ENCODE measurements at places on chromosomes 7 and 10. TPM values are rescaled to one million over a fixed set of nuclear protein-coding genes. Genes with fewer than 3 reads are reported as not detected.

The NEUROD6 gene
- not detected for polyA plus RNA-seq

- no peak overlapping the region for H3K27ac ChIP-seq
- DNase-seq: no peak
- no peak overlapping the region for H3K4me3 ChIP-seq
- peaks cover 6% of the 10 kb centered on the region for H3K4me1 ChIP-seq
- H3K27me3 ChIP-seq: no peaks in the 10 kb centered on the region
Observed at GRCh38 chr10:79336276-79336675, 11.0 kb upstream of the PPIF start.

DNA sequence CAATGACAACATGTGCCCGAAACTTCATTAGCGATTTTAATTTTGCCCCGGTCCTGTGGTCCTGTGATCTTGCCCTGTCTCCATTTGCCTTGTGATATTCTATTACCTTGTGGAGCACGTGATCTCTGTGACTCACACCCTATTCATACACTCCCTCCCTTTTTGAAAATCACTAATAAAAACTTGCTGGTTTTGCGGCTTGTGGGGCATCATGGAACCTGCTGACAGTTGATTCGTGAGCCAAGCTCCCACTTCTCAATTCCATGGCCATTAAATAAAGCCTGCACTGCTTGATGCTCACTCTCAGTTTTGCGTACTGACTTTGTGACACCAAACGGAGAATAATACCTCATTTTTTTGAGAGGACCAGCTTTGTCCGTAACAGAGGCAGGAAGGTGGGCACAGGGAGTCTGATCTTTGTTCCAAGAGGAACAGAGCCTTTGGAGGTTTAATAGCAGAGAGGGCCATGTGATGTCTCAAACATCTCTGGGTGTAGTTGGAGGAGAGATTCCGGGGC, 3.8 kb upstream of the ADAMTS14 start:
- H3K36me3 ChIP-seq: no peaks in the 10 kb centered on the region
- no peaks in the 10 kb centered on the region for H3K4me1 ChIP-seq
- no peak for DNase-seq
- H3K27ac ChIP-seq: peak overlapping the region; percentile 81
- H3K4me3 ChIP-seq: no peak overlapping the region

The SEMA3C gene
- not detected for polyA plus RNA-seq

The SPOCK2 gene
- polyA plus RNA-seq: 202 TPM

DNA sequence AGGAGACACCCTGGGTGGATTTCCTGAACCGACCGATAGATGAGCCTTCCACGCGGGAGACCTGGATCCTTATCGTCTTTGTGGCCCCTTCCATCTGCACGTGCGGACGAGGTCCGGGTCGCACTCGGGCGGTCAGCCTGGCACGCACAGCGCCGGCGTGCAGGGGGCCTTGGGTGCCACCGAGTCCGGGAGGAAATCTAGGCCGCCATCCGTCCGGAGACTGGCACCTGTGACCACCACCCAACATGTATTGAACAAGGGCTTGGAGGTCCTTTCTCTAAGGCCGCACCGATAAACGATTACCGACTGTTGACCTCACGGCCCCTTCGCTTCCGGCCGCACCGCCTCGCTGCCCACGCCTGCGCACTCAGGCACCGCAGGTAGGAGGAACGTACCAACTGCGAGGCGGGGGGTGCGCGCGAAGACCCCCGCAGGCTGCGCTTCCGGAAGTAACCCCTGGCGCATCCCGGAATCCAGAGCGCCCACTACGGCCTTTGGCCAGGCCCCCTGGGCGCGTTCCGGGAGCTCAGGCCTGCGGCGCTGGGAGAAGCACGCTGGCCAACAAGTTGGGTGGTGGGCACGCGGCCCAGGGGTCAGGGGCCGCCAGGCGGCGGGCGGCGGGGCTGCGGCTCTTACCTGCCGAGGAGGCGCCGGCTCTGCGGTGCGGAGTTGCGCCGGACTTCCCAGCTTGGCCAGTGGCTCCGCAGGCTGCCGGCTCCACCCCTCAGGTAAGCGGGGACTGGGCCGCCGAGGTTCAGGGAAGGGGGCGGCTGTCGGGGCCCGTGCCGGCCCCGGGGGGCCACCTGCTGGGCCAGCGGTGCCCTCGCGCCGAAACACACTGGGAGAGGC, at the start of the genes ACTR3C and LRRC61:
Gene ACTR3C, minus strand, starts transcription at position 713 of the 849 bp plus-strand sequence. CDS start 28,249 bp downstream, outside the sequence.
Gene LRRC61, plus strand, starts transcription at position 523 of the 849 bp plus-strand sequence. CDS start 13,507 bp downstream, outside the sequence.
- peak within 1 kb of the TSS; percentile 92 for H3K27ac ChIP-seq
- H3K4me1 ChIP-seq: peaks cover 26% of the 10 kb centered on the region
- DNase-seq: peak; percentile 63
- peaks cover 18% of the 10 kb centered on the region for H3K36me3 ChIP-seq
- H3K4me3 ChIP-seq: peak within 1 kb of the TSS; percentile 64
- no peaks in the 10 kb centered on the region for H3K27me3 ChIP-seq

- no peak overlapping the region for H3K27ac ChIP-seq
- DNase-seq: no peak
- no peaks in the 10 kb centered on the region for H3K27me3 ChIP-seq
- H3K4me3 ChIP-seq: no peak overlapping the region
- H3K36me3 ChIP-seq: peaks cover 65% of the 10 kb centered on the region
Observed at GRCh38 chr10:97754726-97755125, 17.1 kb downstream of the SFRP5 start.

GRCh38 chr7:140009735-140010134, 53.0 kb downstream of the PARP12 start:
- DNase-seq: no peak
- H3K4me1 ChIP-seq: no peaks in the 10 kb centered on the region
- H3K27ac ChIP-seq: no peak overlapping the region
- H3K27me3 ChIP-seq: no peaks in the 10 kb centered on the region

- H3K4me1 ChIP-seq: no peaks in the 10 kb centered on the region
- H3K27ac ChIP-seq: no peak overlapping the region
- no peak for DNase-seq
- H3K36me3 ChIP-seq: no peaks in the 10 kb centered on the region
Observed at GRCh38 chr7:18117482-18117881, 89.8 kb upstream of the PRPS1L1 start.

GRCh38 chr10:75358835-75359421, 42.6 kb downstream of the ZNF503 start:
- H3K27ac ChIP-seq: no peak overlapping the region
- no peak overlapping the region for H3K4me3 ChIP-seq
- H3K27me3 ChIP-seq: no peaks in the 10 kb centered on the region

GRCh38 chr10:43731486-43731885, 82.8 kb upstream of the ZNF32 start:
- DNase-seq: no peak
- no peak overlapping the region for H3K27ac ChIP-seq
- H3K4me1 ChIP-seq: no peaks in the 10 kb centered on the region
- no peaks in the 10 kb centered on the region for H3K27me3 ChIP-seq

DNA sequence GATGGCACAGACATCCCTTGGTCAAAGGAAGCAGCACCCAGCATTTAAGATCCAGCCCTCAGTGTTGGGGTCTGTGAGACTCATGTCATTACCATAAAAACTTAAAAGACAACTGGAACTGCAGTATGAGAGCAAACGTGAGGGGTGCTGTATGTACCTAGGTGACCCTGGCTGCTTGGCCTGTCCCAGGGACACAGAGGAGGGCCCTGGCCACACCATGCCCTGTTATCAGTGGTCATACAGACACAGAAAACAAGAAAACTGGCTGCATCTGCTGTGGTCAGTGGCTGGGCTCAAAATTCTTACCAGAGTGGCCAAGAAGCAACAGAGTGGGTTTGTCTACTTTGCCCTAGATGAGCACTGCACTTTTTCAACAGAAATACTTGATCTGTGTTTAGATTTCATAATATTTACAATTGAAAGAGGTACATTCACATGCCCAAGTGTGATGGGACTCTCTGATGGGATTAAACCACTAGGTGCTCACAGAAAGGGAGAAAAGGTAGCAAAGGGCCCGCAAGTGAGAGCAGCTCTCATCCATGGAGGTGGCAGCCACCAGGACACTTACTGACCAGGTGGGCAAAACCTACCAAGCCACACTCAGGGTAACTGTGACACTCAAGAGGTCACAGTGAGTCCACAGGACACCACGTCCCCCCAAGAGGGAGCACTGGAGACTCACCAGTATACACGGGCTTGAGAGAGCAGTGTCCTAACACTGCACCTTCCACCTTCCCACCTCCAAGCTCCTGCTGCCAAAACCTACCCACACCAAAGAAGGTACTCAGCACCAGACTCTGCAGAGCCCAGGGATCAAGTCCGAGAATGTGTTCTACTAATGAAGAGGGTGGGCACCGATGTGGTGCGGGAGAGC, 68.1 kb upstream of the CAMK2B start:
- H3K36me3 ChIP-seq: peaks cover 17% of the 10 kb centered on the region
- DNase-seq: no peak
- H3K27me3 ChIP-seq: no peaks in the 10 kb centered on the region
- H3K4me3 ChIP-seq: no peak overlapping the region
- no peaks in the 10 kb centered on the region for H3K4me1 ChIP-seq

The ITIH5 gene
- not detected for polyA plus RNA-seq

The ARHGEF35 gene
- polyA plus RNA-seq: 1.6 TPM

DNA sequence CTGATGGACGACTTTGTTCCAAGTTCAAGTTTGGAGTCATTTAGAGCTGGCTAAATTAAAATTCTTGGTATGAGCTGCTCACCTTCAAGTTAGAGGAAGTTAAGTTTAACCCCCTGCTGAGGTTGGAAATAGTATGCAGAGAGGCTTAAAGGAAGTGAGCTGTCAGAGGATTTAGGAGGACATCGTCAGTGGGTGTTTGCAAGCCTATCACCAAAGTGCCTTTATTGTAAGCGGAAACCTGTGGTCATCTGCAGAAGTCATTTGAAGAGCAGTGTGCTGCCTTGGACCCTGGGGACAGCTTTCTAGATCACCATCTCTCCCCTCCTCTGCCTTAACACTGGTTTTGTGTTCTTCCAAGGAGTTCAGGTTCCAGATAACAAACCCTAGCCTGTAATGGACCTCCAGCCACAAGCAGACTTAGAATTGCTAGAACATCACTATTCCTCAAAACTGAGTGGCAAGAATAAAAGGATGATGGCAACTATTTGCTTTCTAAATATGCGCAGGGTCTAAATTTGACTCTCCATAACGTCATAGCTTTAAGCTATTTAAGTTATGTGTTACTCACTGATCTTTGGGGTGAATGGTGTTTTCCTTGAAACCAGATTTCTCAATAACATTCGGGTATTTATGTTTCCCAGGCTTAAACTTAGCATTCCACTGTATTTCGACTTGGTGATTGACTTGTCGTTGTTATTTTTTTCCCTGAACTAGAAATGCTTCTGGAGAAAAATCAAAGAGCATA, 93.4 kb downstream of the SLC39A12 start:
- H3K27ac ChIP-seq: no peak overlapping the region
- no peak for DNase-seq
- no peak overlapping the region for H3K4me3 ChIP-seq
- H3K27me3 ChIP-seq: no peaks in the 10 kb centered on the region
- no peaks in the 10 kb centered on the region for H3K4me1 ChIP-seq
